Upper lobe of left lung (tissue), 6 donors: ENCODE measurements at places on chromosomes 4 and X. TPM values are rescaled to one million over a fixed set of nuclear protein-coding genes. Genes with fewer than 3 reads are reported as not detected.

DNA sequence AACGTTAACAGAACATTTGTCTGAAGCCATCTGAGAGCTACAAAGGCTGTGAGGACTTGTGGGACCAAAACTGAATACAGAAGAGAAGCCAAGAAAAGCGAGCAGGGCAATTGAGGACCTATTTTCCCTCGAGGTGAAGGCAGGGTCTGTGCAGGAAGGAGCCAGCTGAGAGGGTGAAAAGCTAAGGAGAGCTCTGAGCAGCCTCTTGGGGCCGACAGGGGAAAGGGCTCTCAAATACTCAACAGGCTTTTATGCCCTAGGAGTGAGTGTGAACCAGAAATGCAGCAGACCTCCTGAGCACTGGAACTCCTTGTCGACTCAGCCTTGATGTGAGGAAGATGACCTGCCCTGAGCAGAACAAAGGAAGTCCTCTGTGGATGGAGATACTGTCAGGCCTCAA lies 54.2 kb downstream of the C4orf50 start:
- DNase-seq, result no peak

DNA sequence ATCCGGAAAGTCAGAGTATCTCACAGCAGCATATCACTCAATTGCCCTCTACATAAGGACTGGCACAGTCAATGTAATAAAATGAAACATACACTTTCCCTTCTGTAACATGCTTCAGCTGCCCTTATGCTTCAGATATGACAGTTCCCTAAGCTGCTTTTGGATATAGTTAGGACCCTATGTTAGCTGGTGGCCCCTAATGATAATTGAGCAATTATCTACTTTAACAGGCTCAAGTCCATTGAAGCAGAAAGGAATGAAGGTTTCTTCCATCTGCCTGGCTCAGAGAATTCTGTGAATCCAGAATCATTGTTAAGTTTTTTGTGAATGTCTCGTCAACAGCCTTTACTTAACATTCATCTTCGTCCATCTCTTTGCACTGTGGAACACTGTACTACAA lies 951.2 kb upstream of the DIAPH2 start:
- DNase-seq, result no peak

GRCh38 chr4:5052204-5052702 lies 973 bp downstream of the STK32B start:
- DNase-seq, result no peak

DNA sequence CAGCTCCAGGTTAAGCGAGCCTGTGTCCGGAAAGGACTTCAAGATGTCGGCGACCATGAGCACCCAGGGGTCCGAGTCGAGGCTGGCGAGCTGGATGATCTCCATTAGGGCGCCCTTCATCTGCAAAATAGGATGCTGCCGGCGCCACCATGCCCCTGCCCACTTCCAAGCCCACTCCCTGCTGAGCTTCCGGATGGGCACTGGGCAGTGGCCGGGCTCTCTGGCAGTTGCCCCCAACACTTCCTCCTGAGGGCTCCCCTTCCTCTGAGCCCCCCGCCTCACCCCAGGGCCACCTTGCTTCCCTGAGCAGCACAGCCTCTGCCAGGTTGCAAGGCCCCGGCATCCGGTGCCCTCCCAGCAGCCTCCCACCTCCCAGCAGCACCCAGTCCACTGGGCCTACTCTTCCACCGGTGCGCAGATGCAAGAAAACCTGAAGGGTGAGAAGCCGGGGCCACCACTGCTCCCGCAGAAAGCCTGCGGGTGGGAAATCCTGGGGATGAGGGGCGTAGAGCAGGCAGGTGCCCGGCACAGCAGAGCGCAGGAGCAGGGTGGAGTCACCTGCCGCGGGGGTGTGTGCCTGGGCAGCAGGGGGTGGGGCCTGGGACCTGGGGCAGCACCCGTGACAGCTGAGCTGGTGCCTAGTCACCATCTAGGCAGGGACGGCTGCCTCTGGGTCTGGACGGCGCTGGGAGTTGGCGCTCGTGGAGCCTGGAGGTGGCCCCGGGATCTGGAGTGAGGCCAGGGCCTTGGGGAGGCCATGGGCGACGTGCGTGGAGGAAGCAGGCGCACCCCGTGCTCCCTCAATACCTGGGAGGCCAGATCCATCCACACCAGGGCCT lies 17.0 kb downstream of the NELFA start:
- DNase-seq, result peak; percentile 71

GRCh38 chrX:46649421-46650260 lies 76.1 kb downstream of the CHST7 start:
- peak; percentile 60 for DNase-seq

- DNase-seq, result no peak
Observed at GRCh38 chr4:169372791-169373190, 102.0 kb upstream of the SH3RF1 start.

DNA sequence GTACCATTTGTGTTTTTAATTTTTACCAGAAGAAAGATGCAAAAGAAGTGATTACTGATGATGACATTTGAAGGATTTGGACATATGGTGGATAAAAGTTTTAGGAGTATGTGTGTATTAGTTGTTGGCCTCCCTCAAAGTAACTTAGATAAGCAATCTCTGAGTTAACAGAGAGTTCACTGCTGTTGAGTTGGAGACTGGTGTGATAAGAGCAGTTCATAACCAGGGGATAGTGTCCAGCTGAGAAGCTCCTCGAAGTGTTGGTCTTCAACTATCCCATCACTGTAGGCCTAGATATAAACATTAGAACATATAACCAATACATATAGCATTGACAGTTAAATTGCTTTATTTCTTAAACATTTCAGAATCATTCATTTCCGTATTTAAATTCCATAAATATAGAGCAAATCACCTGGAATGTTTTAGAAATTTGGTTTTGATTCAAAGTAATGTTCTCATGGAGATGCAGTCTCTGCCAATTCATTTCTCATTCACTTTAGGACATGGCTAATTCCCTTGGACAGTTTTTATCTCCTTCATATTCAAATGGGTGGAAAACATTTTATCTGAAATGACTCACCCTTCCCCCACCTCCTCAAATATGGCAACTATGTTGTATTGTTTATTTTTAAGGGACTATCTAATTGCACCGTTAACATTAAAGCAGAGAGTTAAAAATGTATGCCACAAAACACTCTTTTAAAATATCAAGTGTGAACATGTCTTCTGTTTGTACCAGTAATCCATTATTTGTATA lies 136.8 kb upstream of the SLC4A4 start:
- no peak for DNase-seq

GRCh38 chr4:169437299-169438047 lies 166.7 kb upstream of the SH3RF1 start:
- DNase-seq, result no peak

DNA sequence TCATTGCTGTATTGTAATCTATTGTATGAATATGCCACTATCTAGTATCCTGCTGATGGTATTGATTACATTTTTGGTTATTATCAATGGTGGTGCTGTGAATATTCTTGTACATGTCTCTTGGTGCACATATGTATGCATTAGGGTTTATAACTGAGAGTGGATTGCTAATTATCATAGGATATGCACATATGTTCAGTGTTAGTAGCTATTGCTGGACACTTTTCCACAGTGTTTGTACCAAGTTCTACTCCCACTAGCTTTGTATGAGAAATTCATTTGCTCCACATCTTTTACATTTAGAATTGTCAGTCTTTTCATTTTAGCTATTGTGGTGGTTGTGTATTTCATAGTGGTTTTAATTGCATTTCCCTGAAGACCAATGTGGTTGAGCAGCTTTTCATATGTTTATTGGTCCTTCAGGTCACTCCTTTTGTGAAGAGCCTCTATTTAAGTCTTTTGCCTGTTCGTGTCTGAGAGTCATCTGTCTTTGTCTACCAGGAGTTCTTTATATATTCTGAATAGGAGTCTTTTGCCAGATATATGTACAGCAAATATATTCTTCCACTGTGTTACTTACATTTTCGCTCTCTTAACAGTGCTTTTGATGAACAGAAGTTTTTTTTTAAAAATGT lies 87.1 kb downstream of the TBC1D19 start:
- no peak for DNase-seq

GRCh38 chr4:76563454-76564122 lies 128.6 kb downstream of the SHROOM3 start:
- no peak for DNase-seq

DNA sequence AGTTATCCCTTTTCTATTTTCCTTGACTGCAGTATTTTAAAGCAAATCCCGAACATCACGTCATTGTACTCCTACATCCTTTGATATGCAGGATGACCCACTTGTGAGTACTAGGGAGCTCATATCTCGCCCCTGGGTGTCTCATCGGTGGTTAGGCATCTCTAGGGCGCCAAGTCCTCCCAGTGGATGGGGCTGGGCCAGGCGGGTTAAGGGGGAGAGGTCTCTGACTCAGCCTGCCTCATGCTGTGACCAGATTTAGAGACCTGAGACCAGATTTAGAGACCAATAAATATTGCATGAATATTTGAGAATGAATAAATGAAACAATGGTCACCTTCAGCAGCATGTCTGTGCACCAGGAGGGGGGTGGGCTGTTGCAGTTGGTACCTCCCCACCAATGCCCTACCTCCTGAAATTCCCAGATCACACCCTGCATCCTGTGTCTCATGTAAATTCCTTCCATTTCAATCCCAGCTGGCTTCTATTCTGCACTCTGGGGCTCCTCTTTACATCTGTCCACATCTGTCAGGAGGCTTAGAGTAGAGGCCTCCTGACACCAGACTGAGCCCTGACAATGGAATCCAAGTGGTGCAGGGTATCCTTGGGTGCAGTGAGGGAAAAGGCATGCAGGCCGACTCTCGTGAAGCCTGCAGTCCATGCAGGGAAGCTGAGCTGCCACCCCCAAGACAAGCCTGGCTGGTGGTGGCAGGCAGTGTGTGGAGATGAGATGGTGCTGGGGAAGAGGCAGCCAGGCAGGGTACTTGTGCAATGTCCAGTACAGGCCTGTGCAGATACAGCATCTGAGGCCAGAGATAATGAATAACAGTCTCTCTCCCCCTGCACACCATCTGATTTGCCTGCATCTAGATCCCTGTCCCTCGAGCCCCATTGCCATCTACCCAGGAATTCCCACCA lies 5.2 kb downstream of the APLN start:
- DNase-seq, result no peak

- DNase-seq, result no peak
Observed at GRCh38 chr4:56723201-56723605, 42.1 kb upstream of the HOPX start.

DNA sequence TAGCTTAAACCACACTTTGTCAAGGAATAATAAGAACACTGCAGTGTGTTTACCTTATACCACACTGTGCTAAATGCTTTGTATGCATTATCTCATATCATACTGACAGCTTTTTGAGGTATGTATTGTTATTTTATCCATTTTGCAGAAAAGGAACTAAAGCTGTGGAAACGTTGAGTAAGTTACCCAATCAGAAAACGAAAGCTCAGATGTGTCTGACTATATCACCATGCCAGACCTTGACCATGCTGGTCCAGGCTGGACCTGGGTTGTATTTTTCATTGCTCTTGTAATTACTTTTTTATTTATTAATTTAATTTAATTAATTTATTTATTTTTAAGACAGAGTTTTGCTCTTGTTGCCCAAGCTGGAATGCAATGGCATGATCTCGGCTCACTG lies 2.1 kb downstream of the HSD17B11 start:
- no peak for DNase-seq

GRCh38 chr4:188377816-188378215 lies 238.6 kb downstream of the TRIML1 start:
- DNase-seq, result no peak

DNA sequence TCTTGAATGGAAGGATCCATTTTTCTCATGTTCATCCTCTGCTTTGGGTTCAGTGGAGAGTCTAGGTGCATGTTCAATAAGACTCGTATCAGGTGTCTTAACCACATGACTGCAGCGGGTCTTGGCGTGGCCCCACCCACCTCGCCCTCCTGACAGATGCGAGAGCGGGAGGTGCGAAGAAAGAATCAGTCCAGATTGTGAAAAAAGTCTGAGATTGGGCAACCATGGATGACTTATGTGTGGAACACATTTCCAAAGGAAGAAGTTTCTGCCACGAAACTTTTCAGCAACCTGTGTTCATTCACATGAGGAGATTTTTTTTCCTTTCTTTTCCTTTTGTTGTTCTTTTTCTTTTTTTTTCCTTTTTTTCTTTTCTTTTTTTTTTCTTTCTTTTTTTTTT lies 66.8 kb downstream of the NSD2 start:
- no peak for DNase-seq

GRCh38 chrX:11430271-11430670 lies 137.1 kb downstream of the AMELX start:
- DNase-seq, result no peak

GRCh38 chrX:51487960-51488267 lies 8.5 kb downstream of the NUDT11 start:
- no peak for DNase-seq

GRCh38 chrX:13790206-13791131 lies 26.4 kb downstream of the GPM6B start:
- DNase-seq, result no peak

GRCh38 chrX:118727686-118728339 lies 407 bp downstream of the IL13RA1 start:
- DNase-seq, result peak; percentile 91

DNA sequence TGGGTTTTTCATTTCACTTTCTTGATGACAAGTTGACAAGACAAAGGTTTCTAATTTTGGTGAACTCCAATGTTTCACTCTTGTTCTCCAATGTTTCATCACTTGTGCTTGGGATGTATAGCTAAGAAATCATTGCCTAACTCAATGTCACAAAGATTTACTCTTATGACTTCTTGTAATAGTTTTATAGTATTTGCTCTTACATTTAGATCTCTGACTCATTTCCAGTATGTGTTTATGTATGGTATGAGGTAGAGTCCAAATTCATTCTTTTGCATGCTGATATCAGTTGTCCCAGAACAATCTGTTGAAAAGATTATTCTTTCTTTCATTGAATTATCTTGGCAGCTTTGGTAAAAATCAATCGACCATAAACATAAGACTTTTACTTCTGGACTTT lies 12.2 kb upstream of the NWD2 start:
- DNase-seq, result no peak

DNA sequence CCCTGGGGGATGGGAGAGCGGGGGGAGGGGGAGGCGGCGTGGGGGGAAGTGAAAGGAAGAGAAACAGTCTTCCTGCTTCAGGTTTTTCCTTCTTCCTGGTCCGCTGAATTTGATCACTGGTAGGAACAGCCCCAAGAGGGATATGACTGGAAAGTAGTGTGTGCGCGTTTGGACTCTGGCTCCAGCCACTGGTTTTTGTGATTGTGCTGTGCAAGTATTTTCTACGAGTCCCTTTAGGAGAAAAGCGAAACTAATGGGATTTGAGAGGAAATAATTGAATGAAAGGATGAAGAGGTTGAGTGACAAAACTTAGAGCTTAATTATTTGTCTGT lies 836 bp downstream of the PRRG1 start:
- DNase-seq, result no peak

- no peak for DNase-seq
Observed at GRCh38 chr4:119100655-119101054, 35.0 kb upstream of the MYOZ2 start.

GRCh38 chr4:21507439-21507838 lies 441.1 kb downstream of the KCNIP4 start:
- no peak for DNase-seq

PRRG3 gene
- total RNA-seq, result 4.1 TPM

HGFAC gene
- total RNA-seq, result 0.20 TPM

ADGRL3 gene
- total RNA-seq, result 2.8 TPM

TRO gene
- total RNA-seq, result 2.0 TPM

SOWAHB gene
- total RNA-seq, result 7.0 TPM

PNMA6F gene
- not detected for total RNA-seq

SPOCK3 gene
- 0.23 TPM for total RNA-seq

NHSL2 gene
- 18.3 TPM for total RNA-seq

CLNK gene
- not detected for total RNA-seq

ZCCHC18 gene
- 0.15 TPM for total RNA-seq

MED28 gene
- total RNA-seq, result 14.7 TPM

TLR6 gene
- 3.2 TPM for total RNA-seq

UNC5C gene
- total RNA-seq, result 7.1 TPM

BEX3 gene
- 152 TPM for total RNA-seq

DGKK gene
- not detected for total RNA-seq

KIT gene
- 27.8 TPM for total RNA-seq

LAMTOR3 gene
- total RNA-seq, result 39.1 TPM
